ENCODE measurements at places on chromosomes 7 and 10.

GRCh38 chr10:45261946-45262345, 53.5 kb downstream of the OR13A1 start:
- no peak for DNase-seq

DNA sequence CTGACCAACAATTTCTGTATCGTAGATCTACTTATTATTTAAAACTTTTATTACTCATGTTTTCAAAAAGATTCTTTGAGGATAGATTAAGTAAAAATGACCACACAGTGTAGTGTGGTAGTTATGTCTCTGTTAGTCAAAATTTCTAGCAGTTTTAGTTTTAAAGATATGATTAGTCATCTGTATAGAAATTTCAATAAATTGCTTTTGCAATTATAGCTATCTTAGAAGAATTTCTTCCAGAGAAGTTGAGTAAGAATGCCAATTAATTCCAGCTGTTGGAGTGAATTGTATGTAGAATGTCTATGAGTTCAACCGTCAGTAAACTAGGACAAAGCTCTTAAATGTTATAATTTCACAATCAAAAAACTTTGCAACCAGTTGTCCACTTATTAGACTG, 229.7 kb downstream of the CDK14 start:
- DNase-seq = no peak

DNA sequence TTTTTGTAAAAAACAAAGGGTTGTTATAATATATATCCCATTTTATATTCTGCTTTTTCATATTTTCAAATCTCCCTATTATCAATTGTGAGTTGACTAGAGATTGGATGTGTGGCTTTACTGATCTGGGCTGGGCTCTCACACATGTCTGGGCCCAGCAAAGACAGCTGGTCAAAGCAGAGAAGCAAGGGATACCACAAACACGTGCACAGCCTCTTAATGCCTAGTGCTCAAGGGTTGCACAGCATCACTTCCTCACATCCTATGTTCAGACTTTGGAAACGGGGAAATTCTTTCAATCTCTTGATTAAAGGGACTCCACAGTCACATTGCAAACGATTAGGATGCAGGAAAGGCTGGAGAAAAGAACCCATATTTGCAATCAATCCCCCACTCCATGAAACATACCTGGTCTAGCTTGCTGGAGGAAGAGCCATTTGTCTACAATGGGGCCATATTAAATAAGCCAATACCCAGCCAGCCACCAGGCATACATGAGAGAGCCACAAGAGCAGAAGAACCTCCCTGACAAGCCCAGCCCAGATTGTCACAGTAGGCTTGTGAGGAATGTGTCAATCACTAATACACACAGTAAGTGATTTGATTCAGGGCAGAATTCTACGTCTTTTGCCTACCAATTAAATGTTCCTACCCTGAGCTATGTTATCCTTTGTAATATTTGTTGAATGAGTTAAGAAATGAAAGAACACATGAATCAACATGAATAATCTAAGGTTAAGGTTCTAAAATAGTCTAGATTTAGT, 431.2 kb downstream of the TNS3 start:
- DNase-seq = no peak

GRCh38 chr7:111101856-111102646, 11.1 kb downstream of the LRRN3 start:
- DNase-seq = no peak

DNA sequence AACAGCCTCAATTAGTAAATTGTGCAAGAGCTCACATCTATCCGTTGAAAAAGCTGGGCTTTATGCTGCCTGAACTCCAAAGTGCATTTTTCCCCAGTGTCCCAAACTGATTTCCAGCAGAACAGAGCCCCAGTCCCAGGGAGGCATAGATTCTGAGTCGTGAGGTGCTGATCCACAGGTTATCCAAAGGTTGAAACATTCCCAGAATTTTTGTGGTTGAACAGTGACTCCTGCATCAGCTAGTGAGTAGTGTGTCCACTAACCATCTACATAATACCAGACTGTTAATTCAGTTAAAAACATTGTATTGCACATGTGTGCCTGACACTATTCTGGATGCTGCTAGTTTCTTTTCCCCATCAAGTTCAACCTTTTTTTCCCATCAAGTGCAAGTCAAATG, 761.5 kb downstream of the GATA3 start:
- no peak for DNase-seq

- no peak for DNase-seq
Observed at GRCh38 chr10:121337427-121337826, 260.8 kb downstream of the FGFR2 start.

DNA sequence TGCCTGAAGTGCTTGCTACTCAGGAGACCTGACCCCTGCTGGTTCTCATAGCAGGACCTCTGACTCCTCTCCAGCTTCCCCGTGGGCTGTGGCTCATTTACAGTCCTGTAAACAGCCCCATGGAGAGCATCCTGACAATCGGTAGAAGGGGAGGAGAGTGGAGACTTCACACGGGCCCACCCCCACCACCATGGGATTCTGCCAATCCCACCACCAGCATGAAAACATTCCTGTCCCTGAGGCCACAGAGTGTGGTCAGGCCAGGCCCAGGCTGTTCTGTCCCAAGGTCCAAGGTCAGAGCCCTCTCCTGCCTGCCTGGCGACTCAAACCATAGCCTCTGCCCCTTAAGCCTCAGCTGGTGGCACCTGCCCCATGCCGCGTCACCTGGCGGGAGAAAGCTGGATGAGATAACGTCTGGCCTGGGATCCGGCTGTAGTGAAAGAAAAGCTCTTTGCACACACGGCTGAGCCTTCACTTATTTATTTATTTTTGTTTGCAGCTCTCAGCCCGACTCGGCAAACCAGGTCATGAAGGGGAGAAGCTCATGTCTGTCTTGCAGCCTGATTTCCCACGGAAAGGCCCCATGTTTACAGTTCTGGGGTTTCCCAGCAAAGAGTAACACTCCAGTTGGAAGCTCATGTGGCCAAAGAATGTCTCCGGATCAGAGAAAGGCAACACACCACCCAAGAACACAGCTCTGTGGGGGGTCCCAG, 293.6 kb upstream of the ZMIZ1 start:
- DNase-seq = no peak

GRCh38 chr10:6240254-6240653, 37.5 kb downstream of the PFKFB3 start:
- DNase-seq = no peak

DNA sequence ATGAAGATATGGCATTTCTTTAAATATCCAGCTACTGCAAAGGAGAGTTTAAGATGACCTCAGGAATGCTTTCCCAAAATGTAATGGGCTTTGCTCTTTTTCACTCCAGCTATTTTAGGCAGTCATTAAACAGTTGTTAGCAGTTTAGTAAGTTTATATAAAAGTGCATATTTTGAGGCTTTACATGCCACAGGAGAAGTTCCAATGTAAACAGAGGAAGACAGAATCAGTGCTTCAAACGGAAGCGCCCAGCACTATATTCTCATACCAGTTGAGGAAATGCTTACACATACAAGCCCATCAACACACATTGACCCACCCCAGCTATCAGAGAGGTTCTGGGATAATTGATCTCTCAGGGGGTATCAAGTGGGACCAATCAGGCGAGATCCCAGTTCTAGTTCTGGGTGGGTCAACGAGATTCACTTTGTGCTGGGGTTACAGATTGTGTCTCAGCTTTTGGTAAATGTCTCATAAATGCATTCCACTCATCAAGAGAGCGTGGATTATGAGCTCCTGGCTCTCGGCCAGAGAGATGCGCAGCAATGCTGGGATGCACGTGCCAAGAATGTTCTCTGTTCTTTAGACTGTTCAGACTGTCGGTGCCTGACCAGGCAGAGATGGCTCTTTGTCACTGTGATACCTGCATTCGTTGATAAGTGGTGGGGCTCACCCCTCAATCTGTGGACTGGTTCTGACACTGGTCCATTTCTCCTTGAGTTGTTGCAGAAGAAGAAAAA, 55.0 kb downstream of the CACNB2 start:
- DNase-seq = no peak

- DNase-seq = no peak
Observed at GRCh38 chr7:135466442-135467206, 43.3 kb downstream of the CNOT4 start.

- no peak for DNase-seq
Observed at GRCh38 chr10:21191512-21191911, 294.4 kb upstream of the NEBL start.

GRCh38 chr10:101260764-101261481, 31.7 kb upstream of the LBX1 start:
- DNase-seq = no peak

- no peak for DNase-seq
Observed at GRCh38 chr7:106036004-106036403, 72.9 kb downstream of the CDHR3 start.

DNA sequence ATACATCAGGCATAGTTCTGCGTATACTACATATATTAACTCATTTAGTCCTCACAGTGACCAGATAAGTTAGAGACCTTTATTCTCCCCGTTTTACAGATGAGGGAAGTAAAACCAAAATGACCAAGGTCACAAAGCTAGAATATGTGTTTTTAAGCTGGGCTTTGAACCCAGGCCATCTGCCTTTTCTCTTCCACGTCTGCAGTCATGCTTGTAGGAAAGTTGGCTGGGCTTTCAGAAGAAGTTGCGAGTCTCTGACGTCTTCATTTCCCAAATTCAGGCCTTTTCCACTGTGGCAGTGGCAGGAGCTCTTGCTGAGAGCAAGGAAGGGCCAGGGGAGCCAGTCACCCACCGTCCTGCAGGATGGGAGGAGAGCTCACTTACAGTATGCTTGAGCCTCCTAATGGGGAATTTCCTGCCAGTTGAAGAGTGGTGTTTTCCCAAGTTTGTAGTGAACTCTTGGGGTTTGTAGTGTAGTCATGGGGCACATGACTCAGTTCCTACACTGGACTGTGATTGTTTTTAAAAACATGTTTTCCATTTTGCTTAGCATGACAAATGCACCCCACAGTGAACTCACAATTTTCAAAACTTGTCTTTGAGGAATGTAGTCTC, 34.2 kb downstream of the CYP17A1 start:
- peak; percentile 8 for DNase-seq

DNA sequence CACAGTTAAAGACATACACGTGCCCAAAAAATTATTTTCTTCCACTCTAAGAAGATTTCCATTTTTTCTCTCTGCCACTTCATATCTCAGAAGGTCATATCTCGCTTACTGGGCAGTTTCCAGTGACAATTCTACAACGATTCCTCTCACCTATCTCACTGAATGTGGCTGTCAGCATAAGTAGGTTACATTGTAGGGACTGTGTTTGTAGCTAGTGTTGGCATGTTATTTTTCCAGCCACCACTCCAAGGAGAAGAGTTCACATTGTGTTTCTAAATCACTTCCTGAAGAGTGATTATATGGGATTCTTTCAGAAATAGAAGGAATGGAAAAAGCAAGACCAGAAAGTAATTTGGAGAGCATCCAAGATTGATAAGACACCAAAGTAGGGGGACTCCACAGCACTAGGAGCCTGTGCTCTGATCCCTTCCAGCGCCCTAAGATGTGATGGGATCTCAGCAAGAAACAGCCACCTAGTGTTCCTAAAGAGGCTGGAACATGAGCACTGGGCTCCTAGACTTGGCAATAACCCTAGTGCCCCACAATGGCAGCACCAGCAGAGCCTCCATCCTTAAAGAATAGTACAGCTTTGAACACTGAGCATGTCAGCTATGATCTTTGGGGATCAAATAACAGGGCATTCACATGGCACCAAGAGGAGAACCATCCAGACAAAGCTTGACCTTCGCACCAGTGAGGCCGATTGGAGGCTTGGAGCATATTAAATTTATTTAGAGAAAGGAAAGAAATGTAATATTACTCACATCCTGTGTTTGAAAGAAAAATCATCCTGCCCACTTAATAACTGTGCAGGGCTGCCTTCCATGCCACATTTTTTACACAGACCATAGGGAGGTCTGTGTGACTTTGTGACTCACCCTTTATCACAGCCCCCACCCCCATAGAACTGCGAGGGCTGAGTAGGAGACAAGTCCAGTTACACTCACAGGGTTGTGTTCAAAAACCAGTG, 51.8 kb downstream of the CAV1 start:
- DNase-seq = no peak

GRCh38 chr10:43355749-43356371, 15.6 kb upstream of the FXYD4 start:
- DNase-seq = no peak

- no peak for DNase-seq
Observed at GRCh38 chr10:778626-779330, 89.3 kb upstream of the DIP2C start.

GRCh38 chr10:28954211-28954610, 276.9 kb downstream of the BAMBI start:
- no peak for DNase-seq

DNA sequence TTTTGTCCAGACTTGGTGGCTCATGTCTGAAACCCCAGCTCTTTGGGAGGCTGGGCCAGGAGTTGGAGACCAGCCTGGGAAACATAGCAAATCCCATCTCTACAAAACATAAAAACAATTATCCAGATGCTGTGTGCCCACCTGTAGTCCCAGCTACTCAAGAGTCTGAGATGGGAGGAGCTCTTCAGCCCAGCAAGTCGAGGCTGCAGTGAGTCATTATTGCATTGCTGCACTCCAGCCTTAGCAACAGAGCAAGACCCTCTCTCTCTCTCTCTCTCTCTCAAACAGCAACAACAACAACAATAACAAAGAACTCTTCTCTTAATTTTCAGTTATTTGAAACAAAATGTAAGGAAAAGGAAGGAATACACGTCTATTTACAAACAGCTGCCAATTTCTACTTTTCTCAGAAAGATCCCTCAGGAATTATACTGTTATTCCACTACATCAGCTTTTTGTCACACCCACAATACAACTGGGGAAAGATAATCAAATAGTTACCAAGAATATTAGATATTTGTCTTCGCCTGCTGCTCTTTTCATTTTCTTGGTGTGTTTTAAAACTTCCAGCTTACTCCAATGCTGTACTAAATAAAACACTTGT, 5.1 kb upstream of the TSPAN12 start:
- no peak for DNase-seq

GRCh38 chr7:36079446-36080025, 73.5 kb upstream of the EEPD1 start:
- DNase-seq = no peak

GRCh38 chr7:44141221-44141850, at the start of gene MYL7:
Gene MYL7 (minus strand): TSS chr7:44141332. CDS start chr7:44141305, 27 bp downstream.
- DNase-seq = no peak

GRCh38 chr10:89032141-89032891, 41.7 kb downstream of the FAS start:
- peak; percentile 50 for DNase-seq

GRCh38 chr10:3755440-3756359, 29.3 kb downstream of the KLF6 start:
- no peak for DNase-seq

GRCh38 chr10:129465796-129466702, 992 bp upstream of the MGMT start:
- no peak for DNase-seq

DNA sequence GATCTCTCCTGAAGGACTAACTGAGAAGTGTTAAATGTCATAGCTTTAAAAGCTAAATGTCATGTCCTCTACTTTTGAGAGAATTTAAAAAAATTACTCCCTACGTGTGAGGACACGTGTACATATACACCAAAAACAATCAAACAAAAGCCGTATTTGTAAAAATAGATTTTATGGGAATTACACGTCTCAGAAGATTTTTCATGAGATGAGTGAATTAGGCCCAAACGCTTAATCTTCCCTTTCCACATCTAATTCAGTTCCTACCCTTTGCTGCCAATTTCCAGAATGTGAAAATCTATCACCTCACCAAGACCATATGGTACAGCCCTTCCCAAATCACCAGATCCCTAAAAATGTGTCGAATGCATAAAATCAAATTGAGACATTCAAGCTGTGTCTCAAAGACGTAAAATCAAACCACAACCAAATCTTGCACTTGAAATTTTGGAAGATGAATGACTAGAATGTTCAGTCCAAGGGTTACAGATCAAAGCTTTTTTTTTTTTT, 1.0 kb upstream of the CTTNBP2 start:
- DNase-seq = no peak

All from stimulated activated CD4-positive, alpha-beta T cell treated with anti-CD3 and anti-CD28 coated beads, Interleukin-12 subunit alpha, Interleukin-12 subunit beta, amount 100 ng/mL, for 48 hours (primary cell).